ENCODE measurements at places on chromosomes 7 and 10.

DNA sequence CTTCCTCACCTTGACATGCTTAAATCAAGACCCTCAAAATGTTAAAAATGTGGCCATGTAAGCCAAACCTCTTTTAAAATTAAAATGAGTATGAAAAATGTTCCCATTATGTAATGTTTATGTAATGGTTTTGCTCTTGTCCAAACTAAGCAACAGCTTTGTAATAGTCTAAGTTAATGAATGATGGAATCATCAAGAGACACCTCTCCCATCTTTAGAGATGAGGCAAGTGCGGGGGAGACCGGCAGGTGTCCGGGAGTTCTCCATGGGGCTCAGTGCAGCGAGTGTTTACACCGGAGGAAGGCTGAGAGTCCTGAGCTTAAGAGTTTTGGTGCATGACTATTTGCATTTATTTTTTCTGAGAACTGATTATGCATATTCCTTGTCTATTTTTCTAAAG, 384.9 kb upstream of the RNF32 start:
- DNase-seq: no peak

DNA sequence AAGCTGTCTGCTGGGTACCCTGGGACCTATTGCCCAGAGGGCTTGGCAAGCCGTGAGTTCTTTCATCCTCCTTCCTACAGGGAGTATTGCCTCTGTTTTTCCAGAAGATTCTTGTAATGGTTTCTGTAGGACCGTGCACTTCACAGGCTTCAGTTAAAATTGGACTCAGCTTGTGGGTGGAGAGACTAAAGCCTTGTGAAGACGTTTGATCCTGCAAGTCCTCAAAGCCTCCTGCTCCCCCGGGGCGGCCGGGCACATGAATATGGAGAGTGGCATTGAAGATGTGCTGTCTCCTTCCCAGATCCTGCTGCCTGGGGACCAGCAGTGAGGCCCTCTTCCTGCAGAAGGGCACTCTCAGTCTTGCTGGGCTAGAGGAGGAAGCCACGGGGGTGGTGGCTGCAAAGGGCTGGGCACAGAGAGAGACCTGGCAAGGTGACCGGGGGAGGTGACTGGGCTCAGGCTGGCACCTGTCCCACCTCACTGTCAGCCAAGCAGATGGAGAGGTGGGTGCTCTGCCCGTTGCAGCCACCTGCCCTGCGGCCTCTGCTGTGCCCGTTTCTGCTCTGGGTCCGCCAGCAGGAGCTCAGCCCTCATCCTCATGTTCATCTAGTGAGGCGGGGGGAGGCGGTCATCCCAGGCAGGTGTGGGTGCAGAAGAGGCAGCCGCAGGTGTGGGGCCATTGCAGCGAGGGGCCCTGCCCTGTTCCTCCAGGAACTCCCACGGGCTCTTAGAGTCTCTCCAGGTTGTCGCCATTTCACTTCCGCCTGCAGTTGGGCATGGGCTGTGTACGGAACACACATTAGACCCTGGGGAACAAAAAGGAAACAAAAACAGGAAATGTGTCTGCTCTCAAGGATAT, 55.7 kb downstream of the TMEM209 start:
- DNase-seq: no peak

DNA sequence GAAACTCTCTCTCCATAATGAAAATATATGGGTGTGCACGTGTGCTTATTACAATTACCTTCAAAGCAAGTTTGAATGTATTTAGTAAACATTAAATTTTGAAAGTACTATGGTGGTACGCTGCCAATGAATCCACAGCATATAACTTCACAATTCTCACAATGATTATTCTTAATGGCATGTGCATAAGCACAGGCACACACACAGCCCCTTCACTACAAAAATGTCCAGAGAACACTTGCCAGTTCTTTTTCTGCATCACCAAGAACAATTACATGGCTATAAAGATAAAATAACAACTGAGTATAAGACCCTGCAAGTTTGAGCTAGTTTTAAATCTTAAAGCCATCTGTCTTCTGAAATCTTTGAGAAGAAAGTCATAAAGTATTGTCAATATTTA, 22.2 kb downstream of the SGCE start:
- DNase-seq: no peak

DNA sequence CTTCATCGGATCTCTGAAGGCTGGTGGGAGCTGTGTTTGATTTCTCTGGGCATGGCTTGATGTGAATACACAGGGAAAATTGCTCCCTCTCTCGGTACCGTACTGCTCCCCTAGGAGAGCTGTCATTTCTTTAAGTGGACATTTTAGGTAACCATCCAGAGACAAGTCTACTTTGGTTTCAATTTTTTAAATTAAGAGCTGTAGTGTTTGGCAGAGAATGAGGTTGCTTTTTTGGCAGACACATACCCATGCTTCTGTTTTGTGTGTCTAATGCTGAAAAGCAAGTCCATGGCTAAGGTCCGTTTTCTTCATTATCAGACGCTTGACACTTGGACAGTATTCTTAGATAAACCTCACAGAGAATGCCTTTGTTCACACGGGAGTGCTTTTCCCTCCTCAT, 61.3 kb upstream of the TRIL start:
- DNase-seq: no peak

GRCh38 chr7:46291601-46292150, 370.6 kb upstream of the IGFBP3 start:
- DNase-seq: no peak

DNA sequence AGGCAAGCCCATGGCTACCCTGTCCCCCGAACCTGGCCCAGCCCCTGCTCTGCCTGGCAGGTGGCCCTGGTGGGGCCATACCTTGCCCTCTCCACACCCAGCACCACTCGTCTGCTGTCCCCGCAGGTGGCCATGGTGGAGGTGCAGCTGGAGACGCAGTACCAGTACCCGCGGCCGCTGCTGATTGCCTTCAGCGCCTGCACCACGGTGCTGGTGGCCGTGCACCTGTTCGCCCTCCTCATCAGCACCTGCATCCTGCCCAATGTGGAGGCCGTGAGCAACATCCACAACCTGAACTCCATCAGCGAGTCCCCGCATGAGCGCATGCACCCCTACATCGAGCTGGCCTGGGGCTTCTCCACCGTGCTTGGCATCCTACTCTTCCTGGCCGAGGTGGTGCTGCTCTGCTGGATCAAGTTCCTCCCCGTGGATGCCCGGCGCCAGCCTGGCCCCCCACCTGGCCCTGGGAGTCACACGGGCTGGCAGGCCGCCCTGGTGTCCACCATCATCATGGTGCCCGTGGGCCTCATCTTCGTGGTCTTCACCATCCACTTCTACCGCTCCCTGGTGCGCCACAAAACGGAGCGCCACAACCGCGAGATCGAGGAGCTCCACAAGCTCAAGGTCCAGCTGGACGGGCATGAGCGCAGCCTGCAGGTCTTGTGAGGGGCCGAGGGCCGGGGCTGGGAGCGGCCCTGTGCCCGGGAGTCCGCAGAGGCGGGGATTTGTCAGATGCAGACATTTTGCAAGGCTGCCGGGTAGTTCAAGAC, 13.2 kb downstream of the ORAI2 start:
- DNase-seq: no peak

GRCh38 chr10:77286531-77287508, 350.8 kb downstream of the KCNMA1 start:
- no peak for DNase-seq
